ENCODE measurements at places on chromosomes 13 and 19. TPM values are rescaled to one million over a fixed set of nuclear protein-coding genes. Genes with fewer than 3 reads are reported as not detected.

Gene MTUS2
- 3.0 TPM for total RNA-seq

Gene BCL3
- total RNA-seq: 6.3 TPM

Gene PRSS57
- total RNA-seq: 2.4 TPM

Gene GNG7
- 1.2 TPM for total RNA-seq

Gene GPR18
- not detected for total RNA-seq

Gene IPO5
- total RNA-seq: 104 TPM

Gene STOML3
- total RNA-seq: not detected

Gene MRPL4
- total RNA-seq: 40.1 TPM

Gene ATG4D
- 13.1 TPM for total RNA-seq

Gene YJEFN3
- total RNA-seq: 0.72 TPM

DNA sequence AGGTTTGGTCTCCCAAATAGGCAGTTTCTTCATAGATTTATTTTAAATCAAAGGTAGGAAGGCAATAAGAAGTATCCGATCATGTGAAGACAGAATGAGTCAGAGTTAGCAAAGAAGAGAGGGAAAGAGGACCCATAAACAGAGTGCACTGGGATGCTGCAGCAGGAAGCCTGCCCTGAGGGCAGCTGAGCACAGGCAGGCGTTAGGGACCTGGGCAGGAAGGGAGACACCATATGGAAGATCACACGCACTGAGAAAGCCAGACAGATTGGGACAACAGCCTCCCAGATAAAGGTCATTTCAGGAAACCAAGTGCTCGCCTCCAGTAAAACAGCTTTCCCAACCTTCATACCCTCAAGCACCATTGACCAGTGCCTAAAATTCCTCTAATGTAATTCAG is 598.0 kb downstream of the EFNB2 start:
- DNase-seq: no peak

GRCh38 chr13:25783076-25783475 is 268.7 kb downstream of the SHISA2 start:
- DNase-seq: no peak

DNA sequence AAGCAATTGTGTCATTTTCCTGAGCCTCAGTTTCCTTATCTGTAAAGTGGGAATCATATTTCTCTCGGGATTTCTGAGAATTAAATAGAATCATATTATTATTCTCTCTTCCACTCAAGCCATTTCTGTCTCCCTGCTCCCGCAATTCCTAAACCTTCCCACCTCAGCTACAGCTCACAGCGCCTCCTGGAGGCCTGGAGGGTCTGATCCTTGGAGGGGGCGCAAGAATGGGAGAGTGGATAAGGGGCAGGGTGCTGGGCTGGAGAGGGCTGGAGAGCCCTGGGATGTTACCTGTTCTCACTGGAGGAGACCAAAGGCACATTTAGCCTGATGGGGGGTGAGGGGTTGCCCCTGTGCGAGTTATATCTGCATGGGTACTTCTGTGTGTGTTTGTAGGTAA is 31.1 kb upstream of the CYP2S1 start:
- no peak for DNase-seq

DNA sequence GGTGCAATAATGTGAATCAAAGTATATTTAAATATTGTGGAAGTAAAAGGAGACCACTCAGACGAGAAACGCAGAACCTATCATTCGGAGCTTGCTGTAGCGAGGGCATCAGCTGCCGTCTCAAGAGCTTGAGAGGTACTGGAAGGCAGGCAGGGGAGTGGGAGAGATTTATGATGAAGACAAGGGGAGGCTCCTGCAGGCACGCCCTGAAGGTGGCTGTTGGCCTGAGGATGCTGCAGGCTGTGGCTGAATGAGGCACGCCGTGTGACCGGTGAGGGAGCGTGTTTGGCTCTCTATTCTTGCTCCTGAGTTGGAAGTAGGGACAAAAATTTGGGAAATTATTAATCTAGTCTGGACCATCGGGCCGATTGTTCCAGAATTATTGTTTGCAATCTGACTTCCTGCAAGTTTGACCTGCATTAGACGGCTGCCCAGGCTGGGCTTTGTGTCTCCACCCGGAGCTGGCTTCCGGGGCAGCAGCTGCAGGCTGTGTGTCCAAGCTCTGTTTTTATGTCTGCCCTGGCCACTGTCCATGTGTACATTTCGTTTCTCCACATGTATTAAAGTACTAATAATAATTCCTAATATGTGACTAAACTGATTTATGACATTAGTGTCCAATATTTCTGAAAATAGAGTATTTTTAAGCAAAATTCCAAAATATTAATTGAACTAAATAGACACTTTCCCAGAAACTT is 91.1 kb upstream of the ANKRD10 start:
- DNase-seq: no peak

DNA sequence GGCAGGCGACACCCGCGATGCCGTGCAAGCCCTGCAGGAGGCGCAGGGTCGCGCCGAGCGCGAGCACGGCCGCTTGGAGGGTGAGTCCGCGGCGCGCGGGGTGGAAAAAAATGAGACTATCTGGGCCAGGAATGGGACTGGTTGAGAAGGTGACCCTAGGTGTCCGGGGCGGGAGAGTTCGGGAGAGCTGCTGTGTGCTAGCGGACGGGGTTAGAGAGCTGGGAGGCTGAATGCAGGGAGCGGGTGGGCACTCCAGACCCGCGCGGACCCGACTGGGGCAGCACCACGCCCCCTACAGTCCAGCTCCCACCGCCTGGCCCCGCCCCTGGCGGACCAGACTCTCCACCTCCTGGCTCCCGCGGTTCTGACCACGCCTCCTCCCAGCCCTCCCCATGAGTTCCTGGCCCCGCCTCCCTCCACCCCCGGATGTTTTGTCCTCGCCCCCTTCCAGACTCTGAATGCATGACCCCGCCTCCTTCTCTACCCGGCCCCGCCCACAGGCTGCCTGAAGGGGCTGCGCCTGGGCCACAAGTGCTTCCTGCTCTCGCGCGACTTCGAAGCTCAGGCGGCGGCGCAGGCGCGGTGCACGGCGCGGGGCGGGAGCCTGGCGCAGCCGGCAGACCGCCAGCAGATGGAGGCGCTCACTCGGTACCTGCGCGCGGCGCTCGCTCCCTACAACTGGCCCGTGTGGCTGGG is 1.5 kb downstream of the CLEC11A start:
- peak; percentile 100 for DNase-seq

GRCh38 chr19:18514800-18515682 is 6.8 kb downstream of the ELL start:
- DNase-seq: peak; percentile 92

DNA sequence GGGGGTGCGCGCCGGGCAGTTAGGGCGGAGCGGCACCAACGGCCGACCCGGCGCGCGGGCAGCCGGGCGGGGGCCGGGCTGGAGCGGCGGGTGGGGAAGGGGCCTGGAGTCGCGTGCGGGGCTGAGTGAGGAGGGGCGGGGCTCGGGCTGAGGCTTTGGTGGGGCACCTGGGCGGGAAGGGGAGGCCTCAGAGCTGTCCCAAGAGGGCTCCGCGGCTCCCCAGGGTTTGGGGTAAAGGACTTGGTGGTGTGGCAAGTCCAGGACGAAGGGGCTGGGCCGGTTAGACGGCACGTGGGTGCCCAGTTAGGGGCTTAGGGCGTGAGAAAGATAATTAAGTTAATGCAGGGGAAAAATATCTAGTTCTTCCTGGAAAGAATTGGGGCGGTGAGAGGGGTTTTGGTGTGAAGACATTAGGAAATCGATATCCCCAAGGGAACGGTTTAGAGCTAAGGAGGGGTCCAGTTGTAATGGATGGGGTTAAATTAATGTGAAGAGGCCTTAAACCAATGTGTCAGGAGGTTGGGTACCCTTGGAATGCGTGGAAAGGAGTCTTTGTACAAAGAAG is 496 bp downstream of the ZNF574 start:
- DNase-seq: no peak

GRCh38 chr13:80251403-80251802 is 89.5 kb downstream of the SPRY2 start:
- DNase-seq: peak; percentile 22

DNA sequence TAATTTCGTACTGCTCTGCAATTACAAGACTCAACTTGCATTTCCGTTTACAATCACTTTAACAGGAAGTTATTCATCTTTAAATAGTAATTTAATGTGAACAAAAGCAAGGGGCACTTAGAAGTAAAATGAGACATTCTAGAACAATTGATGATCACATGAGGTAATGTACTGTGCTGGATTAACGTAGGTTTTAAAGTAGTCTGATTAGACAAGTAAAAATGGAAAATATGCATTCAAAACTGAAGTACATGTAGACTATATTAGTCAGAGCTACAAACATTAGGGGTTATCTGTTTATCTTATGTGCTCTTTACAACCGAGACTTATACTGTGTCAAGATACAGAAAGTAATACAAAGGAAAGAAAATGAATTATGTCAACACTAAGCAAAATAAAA is 1528.0 kb downstream of the SLITRK5 start:
- no peak for DNase-seq

DNA sequence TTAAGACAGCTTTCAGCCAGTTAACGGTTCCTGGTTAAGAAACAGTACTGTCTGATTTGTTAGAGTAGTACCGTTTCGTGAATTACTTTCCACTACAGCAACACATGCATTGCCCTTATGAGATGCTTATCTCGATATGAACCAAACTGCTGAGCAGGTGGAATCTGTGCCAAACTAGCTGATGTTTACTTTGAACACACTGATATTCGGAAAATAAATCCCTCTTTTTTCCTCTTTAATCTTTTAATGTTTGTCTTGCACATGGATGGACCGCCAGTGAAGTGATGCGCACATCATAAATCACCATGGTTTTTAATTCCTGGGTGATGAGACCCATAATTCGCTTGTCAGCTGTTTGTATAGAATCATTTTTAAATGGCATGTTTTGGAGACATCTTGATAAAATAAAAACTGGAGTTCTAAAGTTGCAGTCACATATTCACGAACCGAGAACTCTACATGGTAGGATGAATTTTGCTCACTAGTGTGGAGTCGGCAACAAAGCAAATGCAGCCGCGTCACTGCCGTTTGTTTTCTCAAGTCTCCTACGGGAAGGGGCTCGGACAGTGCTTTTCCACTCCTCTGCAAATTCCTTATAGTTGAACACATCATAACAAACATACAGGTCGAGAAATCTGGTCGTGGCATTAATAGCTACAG is 1.1 kb downstream of the GJA3 start:
- no peak for DNase-seq

DNA sequence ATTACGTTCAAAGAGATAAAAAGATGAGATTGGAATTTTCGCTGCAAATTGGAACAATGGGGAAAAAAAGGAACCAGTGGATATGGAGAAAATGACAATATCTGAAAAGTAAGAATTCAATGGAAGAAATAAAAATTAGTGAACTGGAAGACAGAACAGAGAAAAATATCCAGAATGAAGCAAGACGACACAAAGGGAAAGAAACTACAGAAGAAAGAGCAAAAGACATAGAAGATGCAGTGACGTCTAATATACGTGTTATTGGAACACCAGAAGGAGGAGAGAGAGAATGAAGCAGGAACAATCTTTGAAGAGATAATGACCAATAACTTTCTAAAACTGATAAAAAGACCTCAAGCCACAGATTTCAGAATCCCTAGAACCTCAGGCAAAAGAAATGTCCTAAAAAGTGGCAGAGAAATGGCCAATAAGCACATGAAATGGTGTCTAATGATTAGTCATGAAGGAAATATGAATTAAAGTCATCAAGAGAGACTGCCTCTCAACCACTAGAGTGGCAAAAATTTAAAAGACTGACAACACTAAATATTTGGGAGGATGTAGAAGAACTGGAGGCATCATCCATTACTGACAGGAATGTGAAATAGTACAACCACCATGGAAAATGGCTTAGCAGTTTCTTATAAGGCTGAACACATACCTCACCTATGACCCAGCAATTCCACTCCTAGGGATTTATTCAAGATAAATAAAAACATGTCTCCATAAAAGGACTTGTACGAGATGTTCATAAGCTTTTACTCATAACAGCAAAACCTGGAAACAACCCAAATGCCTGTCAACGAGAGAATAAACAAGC is 56.5 kb downstream of the GADD45B start:
- peak; percentile 58 for DNase-seq

DNA sequence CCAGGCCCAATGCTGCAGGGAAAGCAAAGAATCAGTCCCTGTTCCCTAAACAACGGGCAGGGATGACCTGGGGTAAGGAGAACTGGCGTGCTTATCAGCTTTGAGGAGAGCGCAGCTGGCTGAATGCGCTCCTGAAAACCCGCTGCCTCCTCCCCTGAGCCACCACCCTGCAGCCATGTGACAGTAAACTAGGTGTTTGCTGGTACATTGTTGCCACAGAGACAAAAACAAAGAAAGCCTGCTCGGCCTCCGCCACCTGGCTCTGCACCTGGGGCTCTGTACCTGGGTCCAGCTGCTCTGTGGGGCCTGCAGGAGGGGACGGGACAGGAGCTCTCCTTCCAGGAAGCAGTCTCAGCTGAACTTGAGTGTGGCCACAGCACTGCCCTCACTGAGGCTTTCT is 21.8 kb downstream of the MCF2L start:
- peak; percentile 84 for DNase-seq

DNA sequence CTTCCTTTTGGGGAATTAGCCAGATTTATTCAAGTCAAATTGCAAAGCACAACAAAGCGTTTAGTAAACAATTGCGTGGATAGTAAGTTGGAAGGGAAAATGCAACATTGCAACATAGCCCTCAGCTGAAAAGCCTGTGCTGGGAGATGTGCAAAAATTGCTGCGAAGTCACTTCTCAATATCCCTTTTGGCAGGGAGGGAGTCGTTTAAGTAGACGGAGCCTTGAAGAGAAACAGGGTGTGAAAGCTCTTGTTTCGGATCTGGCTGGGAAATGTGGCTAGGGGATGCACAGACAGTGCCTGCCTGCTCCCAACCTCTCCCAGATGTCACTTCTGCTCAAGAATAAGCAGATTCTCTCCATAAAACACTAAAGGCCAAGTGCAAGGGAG is 56.8 kb downstream of the SLC7A1 start:
- no peak for DNase-seq

DNA sequence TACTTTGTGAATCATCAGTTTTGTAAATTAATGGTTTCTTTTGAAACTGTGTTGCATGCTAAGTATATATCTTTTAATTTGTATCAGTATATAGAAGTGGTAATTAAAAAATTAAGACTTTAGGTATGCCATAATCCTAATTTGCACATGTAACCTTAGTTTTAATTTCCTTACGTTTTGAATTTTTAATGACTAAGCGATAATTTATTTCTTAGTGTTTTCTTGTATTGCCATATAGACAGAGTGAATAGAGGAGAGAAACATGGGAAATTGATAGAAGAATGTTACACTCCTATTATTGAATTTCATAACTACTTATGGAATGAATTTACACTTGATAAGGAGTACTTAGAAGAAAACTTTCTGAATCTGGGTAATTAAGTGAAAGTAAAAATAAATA is 29.5 kb downstream of the LPAR6 start:
- no peak for DNase-seq

- no peak for DNase-seq
Observed at GRCh38 chr13:35472323-35472881, 4.1 kb downstream of the MAB21L1 start.

- DNase-seq: no peak
Observed at GRCh38 chr19:15265214-15265849, 33.1 kb upstream of the EPHX3 start.

- no peak for DNase-seq
Observed at GRCh38 chr13:114259374-114259773, 22.0 kb upstream of the UPF3A start.

GRCh38 chr19:40033989-40034560 is 22.0 kb downstream of the ZNF780B start:
- DNase-seq: no peak
